ENCODE measurements at places on chromosomes 5 and 9.
A peak's percentile ranks its signal among the peaks of the same experiment; 100 is the strongest.

GRCh38 chr9:72814083-72814597 is 138.7 kb downstream of the ALDH1A1 start:
- DNase-seq = no peak

DNA sequence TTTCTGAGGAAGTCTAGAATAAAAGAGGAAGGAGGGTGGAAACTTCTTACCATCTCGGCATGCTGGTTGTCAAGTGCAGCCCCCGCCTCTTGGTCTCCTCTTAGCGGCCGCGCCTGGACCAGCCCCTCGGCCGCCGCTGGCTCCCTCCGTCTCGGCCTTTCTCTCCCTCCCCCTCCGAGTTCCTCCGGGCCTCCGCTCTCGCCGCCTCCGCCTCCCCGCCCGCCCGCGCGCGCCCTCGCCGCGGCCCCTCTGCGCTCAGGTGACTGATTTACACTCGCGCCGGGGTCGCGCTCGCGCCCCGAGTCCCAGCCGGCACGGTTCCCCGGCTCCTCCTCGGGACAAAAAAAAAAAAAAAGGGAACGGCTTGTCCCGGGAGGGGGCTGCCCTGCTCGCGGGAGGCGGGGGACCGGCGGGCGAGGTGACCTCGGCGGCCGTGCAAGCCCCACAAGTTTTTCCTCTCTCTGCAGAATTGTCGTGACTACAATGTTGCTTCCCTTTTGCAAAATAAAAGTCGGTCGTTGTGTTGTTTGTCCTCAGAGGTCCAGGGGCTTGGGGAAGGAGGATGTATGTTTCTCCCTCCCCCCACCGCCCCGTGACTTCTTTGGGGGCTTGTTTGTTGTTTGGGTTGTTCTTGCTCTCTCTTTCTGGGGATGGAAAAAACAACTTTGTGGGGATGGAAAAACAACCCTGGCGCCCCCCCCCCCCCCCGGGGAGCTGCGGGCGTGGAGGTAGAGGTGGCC is at the start of gene BNC2:
Gene BNC2, minus strand, starts transcription at position 75 of the 740 bp plus-strand sequence. Its CDS starts 22 bp downstream, at position 53.
- DNase-seq = peak; percentile 49

- DNase-seq = peak; percentile 3
Observed at GRCh38 chr5:141077826-141078225, 16.6 kb upstream of the PCDHB2 start.

DNA sequence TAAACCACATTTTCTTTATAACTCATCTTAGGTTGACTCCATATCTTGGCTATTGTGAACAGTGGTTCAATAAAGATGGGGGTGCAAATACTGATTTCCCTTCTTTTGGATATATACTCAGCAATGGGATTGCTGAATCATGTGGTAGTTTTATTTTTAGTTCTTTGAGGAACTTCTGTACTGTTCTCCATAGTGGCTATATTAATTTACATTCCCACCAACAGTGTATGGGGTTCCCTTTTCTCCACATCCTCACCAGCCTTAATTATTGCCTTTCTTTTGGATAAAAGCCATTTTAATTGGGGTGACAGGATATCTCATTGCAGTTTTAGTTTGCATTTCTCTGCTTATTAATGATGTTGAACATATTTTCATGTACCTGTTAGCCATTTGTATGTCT is 107.7 kb upstream of the EQTN start:
- no peak for DNase-seq

DNA sequence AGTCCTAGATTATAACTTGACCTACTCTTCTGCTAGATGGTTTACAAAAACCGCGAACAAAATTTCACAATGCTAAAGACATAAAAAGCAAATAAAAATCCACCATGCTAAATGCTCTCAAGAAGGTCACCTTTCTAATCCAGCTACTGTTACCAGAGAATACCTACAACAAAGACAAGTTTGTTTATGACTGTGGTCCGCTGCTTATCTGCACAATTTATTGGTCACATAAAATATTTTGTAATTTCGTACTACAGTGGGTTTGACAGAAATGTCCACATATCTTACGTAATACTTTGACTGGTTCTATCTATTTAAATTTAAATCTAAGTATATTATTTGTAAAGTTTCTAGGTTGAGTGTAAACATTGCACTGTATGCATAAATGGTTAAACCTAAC is 257.6 kb upstream of the ZNF608 start:
- no peak for DNase-seq

DNA sequence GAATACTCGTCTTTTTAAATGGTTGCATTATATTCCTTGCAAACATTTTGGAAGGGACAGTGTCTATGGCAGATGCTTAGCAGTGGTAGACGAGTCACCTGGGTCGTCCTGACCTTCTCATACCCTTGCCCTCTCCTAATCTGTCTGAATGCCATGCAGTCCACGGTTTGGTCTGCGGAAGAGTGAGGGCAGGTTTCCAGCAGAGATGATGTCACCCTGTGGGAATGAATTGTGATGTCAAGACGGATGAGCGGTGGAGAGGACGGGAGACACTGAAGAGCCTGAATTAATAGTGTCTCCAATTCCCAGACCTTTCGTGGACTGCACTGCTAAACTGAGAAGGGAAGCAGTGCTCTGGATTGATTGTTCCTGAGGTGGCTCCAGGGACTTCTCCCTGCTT is 329.0 kb upstream of the PANK3 start:
- DNase-seq = peak; percentile 69

DNA sequence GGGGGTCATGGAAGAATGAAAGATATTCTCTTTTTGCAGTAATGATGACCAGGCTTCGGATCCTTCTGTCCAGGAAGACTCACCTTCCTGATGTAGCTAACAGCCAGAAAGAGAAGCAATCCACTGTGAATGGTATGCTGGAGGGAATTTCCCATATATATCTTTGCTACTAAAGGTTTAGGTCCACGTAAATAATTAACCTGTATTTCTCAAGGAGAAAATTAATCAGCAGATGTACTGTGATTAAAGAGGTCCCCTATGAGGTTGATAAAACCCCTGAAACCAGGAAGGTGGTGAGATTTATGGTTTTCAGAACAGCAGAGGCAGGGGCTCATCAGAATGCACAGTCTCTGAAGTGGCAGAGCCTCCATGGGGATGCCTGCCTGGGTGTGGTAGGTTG is 11.4 kb upstream of the RAB3C start:
- DNase-seq = no peak

DNA sequence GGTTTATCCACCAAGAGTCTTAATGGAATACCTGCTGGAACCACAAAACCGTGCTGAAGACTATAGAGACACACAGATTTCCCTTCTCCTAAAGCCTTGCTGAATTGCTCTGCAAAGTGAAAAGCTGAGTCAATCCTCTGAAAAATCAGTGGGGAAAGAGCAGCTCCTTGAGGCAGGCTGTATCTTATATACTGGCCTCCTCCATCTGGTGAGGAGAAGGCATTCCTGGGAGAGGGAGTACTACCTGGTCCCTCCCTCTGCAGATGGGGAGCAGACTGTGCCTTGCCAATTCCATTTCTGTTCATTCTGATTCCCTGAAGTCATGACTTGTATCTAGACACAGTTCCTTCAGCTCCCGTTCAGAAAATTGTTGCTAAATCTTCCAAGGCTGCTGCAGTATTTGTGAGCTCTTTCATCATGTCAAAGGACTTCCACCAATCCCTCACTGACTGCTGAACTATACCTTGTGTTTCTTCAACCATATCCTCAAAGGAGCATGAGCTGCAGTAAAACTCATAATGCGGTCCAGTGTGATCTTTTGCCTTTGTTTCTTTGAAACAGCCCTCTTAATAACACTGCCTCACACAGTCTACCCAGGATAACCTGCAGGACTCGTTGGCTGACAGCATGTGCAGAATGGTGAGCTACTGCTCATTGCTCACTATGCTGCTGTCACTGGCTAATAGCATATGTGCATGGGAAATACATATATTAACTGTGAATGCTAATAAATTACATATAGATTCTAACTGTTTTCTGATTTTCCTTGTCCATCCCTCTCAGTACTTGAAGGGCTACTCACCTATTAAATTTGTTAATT is 84.5 kb downstream of the FOXD1 start:
- DNase-seq = peak; percentile 77

Data from AG08395 (cell line).